ENCODE measurements at places on chromosomes 16 and 17. TPM values are rescaled to one million over a fixed set of nuclear protein-coding genes. Genes with fewer than 3 reads are reported as not detected.

GRCh38 chr17:82929676-82930042 lies 89.8 kb upstream of the ZNF750 start:
- peaks cover 99% of the 10 kb centered on the region for H3K36me3 ChIP-seq
- no peak overlapping the region for H3K4me3 ChIP-seq
- H3K27ac ChIP-seq = no peak overlapping the region
- H3K4me1 ChIP-seq = no peaks in the 10 kb centered on the region
- H3K27me3 ChIP-seq = no peaks in the 10 kb centered on the region

Gene IRF8
- total RNA-seq = 1.9 TPM

Gene FGF11
- total RNA-seq = 8.1 TPM

DNA sequence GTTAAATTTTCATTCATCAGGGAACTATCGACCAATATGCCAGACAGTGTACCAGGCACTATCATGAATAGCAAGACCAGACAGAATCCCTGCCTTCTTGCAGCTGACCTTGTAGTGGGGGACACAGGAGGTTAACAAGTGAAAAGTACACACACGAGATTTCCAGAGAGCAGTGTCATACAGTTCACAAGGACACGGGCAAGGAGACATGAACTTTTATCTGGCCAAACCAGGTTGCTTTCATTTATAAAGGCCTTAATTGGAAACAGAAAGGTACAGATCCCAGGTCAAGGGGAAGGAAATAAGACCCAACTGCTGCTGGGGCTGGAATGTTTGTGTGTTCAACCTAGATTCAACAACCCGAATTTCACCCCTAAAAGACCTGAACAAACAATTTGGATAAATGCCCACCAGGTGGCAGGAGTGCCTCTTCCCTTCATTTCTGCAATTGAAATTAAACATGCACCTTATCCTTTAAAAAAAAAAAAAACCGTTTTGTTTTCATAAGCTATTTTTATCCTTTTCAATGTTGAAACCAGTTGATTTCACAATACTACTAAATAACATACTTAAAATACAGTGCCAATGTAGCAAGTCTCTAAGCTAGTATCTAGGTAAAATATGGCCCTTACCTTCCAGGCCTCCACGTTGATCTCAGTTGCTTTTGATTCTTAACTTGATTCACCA lies 65.9 kb downstream of the EMP2 start:
- H3K36me3 ChIP-seq = no peaks in the 10 kb centered on the region
- no peak overlapping the region for H3K27ac ChIP-seq
- H3K4me1 ChIP-seq = no peaks in the 10 kb centered on the region
- no peak for DNase-seq
- no peak overlapping the region for H3K4me3 ChIP-seq

- no peak for DNase-seq
- peaks cover 11% of the 10 kb centered on the region for H3K4me1 ChIP-seq
- no peaks in the 10 kb centered on the region for H3K36me3 ChIP-seq
- no peak overlapping the region for H3K27ac ChIP-seq
Observed at GRCh38 chr16:20676837-20677236, 20.6 kb downstream of the ACSM1 start.

- H3K4me3 ChIP-seq = no peak overlapping the region
- peaks cover 5% of the 10 kb centered on the region for H3K27me3 ChIP-seq
- no peaks in the 10 kb centered on the region for H3K36me3 ChIP-seq
- no peaks in the 10 kb centered on the region for H3K4me1 ChIP-seq
- DNase-seq = no peak
Observed at GRCh38 chr16:13435415-13435814, 484.5 kb upstream of the ERCC4 start.
